Stimulated activated CD4-positive, alpha-beta T cell treated with anti-CD3 and anti-CD28 coated beads, Interleukin-15, amount 100 ng/mL, for 1 hour (primary cell): ENCODE measurements at places on chromosomes 3 and 15.

DNA sequence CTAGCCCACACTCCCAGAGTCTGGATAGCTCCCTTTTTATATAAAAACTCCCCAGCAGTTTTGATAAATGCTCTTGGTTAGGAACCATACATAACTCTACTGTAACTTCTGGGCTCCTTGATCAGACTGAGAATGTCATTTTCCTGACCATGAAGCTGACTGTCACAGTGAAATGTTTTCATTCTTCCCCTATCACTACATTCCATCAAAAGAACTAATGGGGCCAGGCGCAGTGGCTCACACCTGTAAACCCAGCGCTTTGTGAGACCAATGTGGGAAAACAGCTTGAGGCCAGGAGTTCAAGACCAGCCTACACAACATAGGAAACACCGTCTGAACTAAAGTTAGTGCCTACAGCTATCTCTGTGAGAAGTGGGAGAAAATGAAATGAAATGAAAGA, 72.8 kb upstream of the MYO5C start:
- no peak for DNase-seq

DNA sequence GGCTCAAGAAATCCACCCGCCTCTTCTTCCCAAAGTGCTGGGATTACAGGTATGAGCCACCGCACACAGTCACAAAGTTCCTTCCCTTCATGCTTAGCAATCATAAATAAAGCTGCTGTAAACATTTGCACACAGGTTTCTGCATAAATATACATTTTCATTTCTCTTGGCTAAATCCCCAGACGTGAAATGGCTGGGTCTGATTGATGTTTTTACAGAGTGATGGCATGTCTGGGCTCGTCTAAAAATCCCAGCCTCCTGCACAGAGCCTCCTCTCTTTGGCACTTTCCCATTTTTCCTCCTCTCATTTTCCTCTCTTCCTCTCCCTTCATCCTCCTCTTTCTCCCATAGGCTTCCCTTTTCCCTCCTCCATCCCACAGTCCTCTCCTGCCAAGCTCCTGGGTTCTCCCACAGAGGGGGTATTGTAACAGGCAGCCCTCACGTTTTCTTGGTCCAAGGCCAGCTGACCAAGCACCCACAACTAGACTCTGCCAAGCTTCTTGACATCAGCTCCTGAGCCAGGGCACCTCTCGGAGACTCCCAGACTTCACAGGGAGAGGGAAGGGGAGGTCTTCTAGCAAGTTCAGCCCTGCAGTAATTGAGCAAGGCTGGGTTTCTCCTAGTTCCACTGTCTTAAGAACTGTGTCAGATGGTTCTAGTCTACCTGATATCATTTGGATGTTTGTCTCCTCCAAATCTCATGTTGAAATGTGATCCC, 10.5 kb upstream of the PLA2G4E start:
- no peak for DNase-seq

GRCh38 chr3:184778426-184779332, 33.3 kb upstream of the VPS8 start:
- DNase-seq: no peak

GRCh38 chr15:83064859-83065258, 2.2 kb downstream of the BTBD1 start:
- no peak for DNase-seq

DNA sequence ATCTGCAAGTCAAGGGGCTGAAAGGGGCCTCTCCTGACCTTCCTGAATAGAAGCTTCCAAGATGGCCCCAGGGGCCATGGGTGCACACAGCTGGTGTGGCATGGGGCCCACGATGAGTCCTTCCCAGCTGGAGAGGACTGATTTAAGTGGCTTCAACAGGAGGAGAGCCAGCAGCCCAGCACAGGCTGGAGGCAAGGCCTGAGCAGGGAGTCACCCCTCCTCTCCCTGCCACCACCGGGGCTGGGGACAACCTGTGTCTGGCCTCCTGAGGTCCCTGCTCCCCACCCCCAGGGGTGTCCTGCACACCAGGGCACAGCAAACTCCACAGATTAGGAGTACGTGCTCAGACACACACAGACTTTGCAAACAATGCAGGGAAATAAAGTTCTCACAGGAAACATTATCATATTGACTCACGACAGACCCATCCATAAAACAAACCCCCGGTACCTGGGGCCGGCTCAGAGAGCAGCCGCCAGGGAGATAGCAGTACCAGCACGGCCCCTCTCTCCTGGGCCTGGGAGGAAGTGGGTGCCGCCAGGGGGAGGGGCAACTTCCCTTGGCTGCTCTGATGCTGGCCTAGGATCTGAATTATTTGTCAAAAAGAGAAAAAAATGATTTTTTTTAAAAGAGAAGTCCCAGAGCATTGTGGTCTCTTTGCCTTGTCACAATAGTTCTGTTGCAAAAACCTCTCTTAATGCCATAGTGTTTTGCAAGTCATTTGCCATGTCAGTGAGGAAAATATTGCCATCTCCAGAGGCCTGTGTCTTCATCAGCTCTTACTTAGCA, 21.9 kb upstream of the TSEN2 start:
- DNase-seq: no peak

DNA sequence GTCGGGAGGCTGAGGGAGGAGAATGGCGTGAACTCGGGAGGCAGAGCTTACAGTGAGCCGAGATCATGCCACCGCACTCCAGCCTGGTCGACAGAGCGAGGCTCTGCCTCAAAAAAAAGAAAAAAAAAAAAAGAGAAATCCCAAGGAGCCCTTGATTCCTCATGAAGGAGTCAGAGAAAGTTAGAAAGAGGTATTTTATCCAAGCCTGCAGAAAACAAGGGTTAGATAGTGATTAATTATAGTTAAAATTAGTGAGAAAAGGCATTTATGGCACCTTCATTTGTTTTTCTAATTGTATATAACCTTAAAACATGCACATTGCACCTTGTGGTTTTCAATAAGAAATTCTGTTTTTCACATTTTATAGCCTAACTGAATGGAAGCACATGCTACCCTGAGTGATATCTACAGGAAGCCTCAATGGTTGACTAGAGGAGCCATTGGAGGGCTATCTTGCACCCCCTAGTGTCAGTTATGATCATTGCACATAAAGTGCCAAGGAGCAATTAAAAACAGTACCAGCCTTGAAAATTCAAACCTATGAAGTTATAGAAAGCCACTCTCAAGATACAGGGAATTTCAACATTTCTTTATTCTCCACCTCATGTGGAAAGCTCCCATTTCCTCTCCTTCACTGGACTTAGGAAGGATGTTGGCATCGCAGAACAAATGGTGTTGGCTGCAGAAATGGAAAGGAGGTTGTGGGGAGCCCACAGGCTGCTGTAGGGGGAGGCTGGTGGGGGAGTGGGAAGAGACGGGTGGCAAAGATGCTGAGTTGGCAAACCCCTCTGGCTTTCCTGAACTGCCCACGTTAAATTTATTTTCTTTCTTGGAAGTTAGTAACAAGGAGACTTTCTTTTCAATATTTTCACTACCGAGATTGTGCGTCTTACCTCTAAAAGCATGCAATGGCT, 48.5 kb downstream of the ITGA11 start:
- DNase-seq: no peak

DNA sequence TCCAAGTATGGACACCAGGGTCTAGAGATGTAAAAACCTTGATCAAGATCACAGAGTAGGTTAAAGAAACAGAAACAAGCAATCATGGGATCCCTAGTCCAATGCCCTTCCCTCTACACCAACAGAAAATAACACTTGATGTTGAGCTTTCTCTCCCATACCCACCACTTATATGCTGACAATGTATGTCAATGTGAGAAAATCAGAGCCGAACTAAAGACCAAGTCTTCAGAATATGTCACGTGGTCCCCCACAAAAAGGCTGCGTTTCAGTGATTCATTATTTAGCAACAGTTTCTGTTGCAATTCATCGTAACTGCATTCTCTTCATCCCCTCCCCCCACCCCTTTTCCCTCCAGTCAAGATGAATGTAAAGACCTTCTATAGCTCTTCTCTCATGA, 278.9 kb upstream of the STT3B start:
- no peak for DNase-seq

DNA sequence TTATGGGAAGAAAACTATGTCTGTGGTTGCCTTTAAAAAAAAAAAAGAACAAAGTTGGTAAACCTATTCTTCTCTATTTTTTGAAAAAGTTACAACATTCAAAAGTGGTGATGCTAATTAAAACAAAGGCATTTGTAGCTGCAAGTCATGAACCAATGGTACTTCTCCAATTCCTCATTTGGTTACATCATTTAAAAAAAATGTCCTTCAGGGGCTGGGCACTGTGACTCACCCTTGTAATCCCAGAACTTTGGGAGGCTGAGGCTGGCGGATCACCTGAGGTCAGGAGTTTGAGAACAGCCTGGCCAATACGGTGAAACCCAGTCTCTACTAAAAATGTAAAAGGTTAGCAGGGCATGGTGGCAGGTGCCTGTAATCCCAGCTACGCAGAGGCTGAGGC, 574.6 kb downstream of the VGLL3 start:
- no peak for DNase-seq

GRCh38 chr3:195907684-195907933, 742 bp downstream of the TNK2 start:
- DNase-seq: no peak

DNA sequence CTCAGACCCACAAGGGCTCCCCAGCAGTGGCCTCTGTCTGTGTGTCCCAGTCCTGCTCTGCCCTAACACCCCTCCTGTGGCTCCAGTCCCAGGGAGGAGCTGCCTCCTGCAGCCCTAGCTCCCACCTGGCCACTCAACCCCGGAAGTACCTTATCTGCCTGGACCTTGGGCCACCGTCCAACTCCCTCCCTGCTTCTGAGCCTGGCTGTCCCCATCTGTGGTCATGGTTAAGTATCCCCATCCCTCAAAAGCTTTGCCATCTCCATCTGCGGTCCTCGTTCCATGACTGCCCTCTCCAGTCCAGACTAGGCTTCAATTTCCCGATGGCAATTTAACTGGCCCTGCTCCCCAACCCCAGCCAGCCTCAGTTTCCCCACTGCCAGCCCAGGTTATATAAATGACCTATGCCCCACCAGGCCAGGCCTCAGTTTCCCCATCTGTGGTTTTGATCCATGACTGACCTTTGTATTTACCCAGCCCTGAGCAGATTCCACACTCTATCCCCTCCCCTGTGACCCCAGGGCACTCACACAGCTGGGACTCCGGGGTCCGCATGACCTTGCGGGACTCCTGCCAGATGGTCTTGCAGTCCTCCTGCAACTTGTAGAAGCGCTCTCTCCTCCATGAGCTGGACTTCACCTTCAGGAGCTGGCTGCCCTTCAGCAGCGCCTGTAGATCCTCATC, 9.6 kb downstream of the PLCD1 start:
- DNase-seq: no peak

DNA sequence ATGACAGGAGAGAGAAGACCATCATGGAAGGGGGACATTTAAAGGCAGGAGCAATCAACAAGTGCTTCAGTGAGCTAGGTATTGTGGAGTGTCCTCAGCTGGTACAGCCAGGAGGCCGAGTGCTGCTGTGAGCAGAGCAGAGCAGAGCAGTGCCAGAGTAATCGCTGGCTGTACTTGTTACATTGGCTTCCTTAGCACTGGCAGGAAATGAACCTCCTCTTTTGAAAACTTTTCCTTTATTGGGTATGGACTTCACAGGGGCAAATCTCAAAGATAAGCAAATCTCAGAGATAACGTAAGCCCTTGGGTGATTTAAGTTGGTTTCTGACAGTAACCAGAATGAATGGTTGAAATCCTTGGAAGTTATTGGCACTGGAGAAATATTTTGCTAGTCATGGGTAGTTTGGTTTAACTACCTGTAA, 2.1 kb downstream of the SH3GL3 start:
- no peak for DNase-seq

- DNase-seq: no peak
Observed at GRCh38 chr3:189488241-189488767, 142.9 kb upstream of the TP63 start.

GRCh38 chr15:67832897-67833709, 6.7 kb downstream of the RNU6-1 start:
- no peak for DNase-seq

- peak; percentile 82 for DNase-seq
Observed at GRCh38 chr3:48609088-48610005, at the start of gene UQCRC1. UQCRC1 (minus strand) TSS chr3:48609646; CDS start chr3:48609620, 26 bp downstream.

DNA sequence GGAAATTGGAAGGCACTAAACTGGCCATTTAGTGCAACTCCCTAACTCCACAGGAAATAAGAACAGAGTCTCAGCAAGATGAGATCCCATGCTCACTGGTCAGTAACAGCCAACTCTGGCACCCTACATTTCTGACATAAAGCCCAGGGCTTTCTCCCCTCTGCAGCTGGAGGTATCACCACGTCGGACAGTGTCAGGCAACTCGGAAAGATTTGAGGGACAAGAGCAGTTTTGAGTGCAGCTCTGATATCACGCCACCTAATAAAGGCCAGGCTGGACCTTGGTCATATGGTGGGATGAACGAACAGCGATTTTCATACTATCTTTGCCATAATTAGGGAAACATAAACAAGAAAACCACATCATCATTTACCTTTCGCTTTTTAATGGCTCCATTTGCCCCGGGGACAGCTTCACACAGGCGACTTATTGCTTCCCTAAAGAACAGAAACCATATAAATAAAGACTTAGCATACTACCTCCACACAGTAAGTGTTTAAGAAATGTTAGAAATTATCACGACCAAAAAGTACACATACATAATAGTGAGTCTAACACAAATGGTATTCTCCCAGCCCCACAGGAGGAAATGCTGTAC, 12.5 kb downstream of the EID1 start:
- DNase-seq: no peak

DNA sequence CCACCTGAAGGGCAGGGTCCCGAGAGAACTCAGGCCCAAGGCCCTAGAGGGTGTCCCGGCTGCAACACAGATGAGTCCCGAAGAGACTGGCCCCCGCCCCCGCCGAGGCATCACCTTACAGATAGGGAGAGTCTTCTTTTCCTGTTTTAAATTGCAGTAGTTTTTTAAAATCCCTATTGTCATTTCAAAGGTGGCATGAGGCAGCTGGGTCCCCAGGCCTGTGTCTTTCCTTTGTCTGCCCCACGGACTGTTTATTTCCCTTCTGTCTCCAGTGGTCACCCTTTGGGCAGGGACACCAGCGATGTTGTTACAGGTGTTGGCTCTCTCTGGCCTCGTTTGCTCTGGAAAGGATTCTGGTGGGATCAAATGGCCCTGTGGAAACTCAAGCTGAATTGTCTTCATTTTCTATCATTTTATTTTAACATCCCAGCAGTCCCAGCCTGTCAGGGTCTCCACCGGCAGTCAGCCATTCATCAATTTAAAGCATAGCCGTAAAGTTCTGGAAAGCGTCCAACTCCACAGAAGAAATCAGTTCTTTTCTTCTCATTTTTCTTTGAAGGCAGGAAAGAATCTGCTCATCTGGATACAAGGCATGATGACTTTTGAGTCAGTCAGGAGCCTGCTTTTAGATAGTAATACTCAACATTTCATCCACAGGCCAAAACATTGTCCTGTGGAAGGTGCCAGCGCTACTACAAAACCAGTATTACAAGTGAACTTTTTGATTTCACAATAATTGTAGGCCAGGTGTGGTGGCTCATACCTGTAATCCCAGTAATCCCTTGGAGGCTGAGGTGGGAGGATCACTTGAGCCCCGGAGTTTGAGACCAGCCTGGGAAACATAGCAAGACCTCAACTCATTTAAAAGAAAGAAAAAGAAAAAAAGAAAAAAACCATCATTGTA, 96.2 kb downstream of the HES1 start:
- no peak for DNase-seq

- no peak for DNase-seq
Observed at GRCh38 chr3:29577250-29577649, 296.4 kb downstream of the RBMS3 start.

GRCh38 chr3:18422972-18423371, 2.2 kb downstream of the SATB1 start:
- no peak for DNase-seq
